Foreskin fibroblast (primary cell): ENCODE measurements at places on chromosomes 12 and 14.

DNA sequence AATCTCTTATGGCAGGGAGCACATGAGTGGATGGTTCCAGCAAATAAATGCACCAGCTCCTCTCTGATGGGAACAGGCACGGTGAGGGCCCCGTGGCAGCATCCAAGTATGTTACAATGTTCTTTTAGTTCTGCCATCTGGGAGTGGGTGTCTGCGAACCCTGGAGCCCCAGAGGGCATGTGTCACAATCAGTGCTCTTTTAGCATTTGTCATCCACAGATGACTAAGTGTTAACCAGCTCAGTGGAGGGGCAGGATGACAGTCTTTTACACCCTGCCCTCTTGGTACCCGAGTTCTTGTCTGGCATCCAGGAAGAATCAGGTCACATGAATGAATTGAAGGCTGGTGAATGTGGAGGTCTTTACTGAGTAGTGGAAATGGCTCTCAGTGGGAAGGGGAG is 560.4 kb upstream of the FLRT2 start:
- DNase-seq: peak; percentile 35

DNA sequence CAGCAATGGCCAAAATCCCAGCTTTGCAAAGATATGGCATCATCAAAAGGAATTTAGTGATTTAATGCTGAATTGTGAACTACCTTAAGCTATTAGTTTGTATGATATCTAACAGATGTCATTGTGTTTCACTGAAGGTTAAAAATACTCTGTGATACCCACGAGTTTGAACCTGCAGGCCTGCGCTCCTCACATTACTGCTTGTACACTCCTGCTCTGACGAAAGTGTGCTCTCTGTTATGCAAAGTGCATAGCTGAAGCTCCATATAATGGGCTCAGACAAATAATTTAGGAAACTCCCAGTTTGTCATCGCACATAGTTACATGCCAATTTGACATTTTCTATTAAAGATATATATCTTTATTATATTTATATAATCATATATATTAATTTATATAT is 52.2 kb downstream of the SPPL3 start:
- DNase-seq: no peak

- DNase-seq: no peak
Observed at GRCh38 chr14:55915456-55915855, 202.8 kb upstream of the PELI2 start.

GRCh38 chr12:116161588-116161987 is 115.9 kb downstream of the MED13L start:
- DNase-seq: no peak
